ENCODE measurements at places on chromosomes 6 and 20.

GRCh38 chr20:44187772-44188709 lies 1.1 kb upstream of the JPH2 start:
- no peak overlapping the region for H3K4me3 ChIP-seq
- DNase-seq, result no peak
- H3K27ac ChIP-seq, result no peak overlapping the region
- peaks cover 2% of the 10 kb centered on the region for H3K4me1 ChIP-seq

- no peak overlapping the region for H3K4me3 ChIP-seq
- no peaks in the 10 kb centered on the region for H3K4me1 ChIP-seq
- H3K27me3 ChIP-seq, result no peaks in the 10 kb centered on the region
- no peak for DNase-seq
Measured at GRCh38 chr6:37204014-37204751, 34.2 kb downstream of the PIM1 start.

GRCh38 chr6:146594495-146594894 lies 4.3 kb upstream of the ADGB start:
- H3K27me3 ChIP-seq, result no peaks in the 10 kb centered on the region
- no peak overlapping the region for H3K27ac ChIP-seq
- no peaks in the 10 kb centered on the region for H3K4me1 ChIP-seq
- H3K4me3 ChIP-seq, result no peak overlapping the region
- no peak for DNase-seq

- peaks cover 53% of the 10 kb centered on the region for H3K4me1 ChIP-seq
- no peak overlapping the region for H3K4me3 ChIP-seq
- H3K27me3 ChIP-seq, result no peaks in the 10 kb centered on the region
- peak; percentile 38 for DNase-seq
- H3K36me3 ChIP-seq, result no peaks in the 10 kb centered on the region
- H3K27ac ChIP-seq, result no peak overlapping the region
Measured at GRCh38 chr6:129608886-129609537, 101.0 kb downstream of the ARHGAP18 start.

DNA sequence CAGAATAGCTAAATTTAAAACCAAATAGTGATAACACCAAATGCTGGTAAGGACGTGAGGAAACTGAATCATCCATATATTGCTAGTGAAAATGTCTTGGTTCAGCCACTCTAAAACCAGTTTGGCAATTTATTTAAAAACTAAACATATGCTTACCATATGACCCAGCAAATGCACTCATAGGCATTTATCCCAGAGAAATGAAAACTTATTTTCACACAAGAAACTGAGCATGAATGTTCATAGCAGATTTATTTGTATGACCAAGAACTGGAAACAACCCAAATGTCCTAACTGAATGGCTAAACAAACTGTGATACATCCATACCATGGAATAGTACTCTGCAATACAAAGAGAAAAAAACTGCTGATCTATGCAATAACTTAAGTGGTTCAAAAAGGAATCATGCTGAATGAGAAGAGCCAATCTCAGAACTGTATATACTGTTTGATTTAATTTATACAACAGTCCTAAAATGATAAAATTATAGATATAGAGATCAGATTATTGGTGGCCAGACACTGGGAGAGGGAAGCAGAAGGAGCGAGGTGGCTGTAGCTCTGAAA lies 115.6 kb upstream of the ADGRF1 start:
- H3K36me3 ChIP-seq, result no peaks in the 10 kb centered on the region
- H3K4me1 ChIP-seq, result peaks cover 8% of the 10 kb centered on the region
- no peaks in the 10 kb centered on the region for H3K27me3 ChIP-seq
- no peak for DNase-seq
- no peak overlapping the region for H3K4me3 ChIP-seq
- H3K27ac ChIP-seq, result no peak overlapping the region

GRCh38 chr6:24451581-24452388 lies 37.6 kb downstream of the GPLD1 start:
- H3K27ac ChIP-seq, result no peak overlapping the region
- H3K4me3 ChIP-seq, result no peak overlapping the region
- no peaks in the 10 kb centered on the region for H3K27me3 ChIP-seq
- H3K4me1 ChIP-seq, result no peaks in the 10 kb centered on the region

DNA sequence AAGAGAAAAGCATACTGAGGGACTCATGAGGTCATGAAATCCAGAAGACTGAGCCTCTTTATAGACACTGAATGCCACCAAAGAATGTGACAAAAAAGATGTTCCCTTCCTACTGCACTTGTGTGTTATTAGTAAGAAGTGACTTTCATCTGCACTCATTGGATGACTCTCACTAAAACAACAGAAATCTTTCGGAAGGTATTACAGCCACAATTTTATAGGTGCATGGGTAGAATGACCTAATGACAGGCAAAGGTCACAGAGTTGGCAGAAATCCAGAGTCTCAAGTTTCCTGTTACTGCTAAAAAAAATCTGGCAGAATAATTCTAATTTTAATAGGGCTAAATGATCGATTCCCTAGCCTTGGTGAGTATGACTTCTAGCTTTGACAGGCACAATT lies 13.3 kb downstream of the PKHD1 start:
- H3K27me3 ChIP-seq, result no peaks in the 10 kb centered on the region
- H3K4me1 ChIP-seq, result peaks cover 32% of the 10 kb centered on the region
- no peaks in the 10 kb centered on the region for H3K36me3 ChIP-seq
- no peak overlapping the region for H3K4me3 ChIP-seq
- DNase-seq, result no peak
- no peak overlapping the region for H3K27ac ChIP-seq

DNA sequence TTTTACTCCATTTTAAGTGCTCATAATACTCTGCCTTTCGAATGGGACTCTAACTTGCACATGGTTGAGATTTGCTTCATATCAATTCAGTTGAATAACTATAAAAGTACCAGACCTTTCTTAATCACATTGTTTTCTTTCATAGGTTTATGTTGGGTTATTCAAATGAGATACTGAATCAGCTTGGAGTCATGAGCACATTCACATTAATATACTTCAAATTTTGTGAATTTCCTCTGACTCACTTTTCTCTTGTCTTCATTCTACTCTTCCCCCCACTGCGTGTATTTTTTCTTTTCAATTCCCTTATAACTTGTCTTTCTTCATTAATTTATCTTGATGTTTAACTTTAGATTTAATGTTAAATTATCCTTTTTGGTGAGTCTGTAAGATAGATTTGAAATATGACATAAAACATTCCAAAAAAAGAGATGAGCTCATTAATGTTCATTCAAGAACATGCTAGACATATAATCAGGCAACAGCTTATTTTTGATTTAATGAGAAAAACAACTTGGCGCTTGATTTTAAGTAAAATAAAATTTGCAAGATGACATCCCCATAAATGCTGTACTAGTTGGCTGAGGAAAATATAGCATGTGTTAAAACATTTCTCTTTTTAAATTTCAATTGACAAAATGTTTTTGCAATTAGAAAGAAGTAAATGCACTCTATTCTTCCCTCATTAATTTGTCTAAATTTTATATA lies 736.0 kb downstream of the CD109 start:
- no peaks in the 10 kb centered on the region for H3K4me1 ChIP-seq
- H3K4me3 ChIP-seq, result no peak overlapping the region
- no peak overlapping the region for H3K27ac ChIP-seq
- no peaks in the 10 kb centered on the region for H3K27me3 ChIP-seq
- DNase-seq, result no peak

- H3K36me3 ChIP-seq, result no peaks in the 10 kb centered on the region
- H3K4me1 ChIP-seq, result no peaks in the 10 kb centered on the region
- no peak for DNase-seq
- H3K4me3 ChIP-seq, result no peak overlapping the region
- H3K27ac ChIP-seq, result no peak overlapping the region
Measured at GRCh38 chr6:117205876-117206275, 59.5 kb upstream of the VGLL2 start.

- no peak overlapping the region for H3K4me3 ChIP-seq
- no peaks in the 10 kb centered on the region for H3K27me3 ChIP-seq
- no peak overlapping the region for H3K27ac ChIP-seq
- no peaks in the 10 kb centered on the region for H3K4me1 ChIP-seq
Measured at GRCh38 chr20:7503501-7503900, 436.8 kb downstream of the HAO1 start.

GRCh38 chr6:56065408-56065807 lies 182.0 kb downstream of the COL21A1 start:
- H3K4me1 ChIP-seq, result no peaks in the 10 kb centered on the region
- H3K27me3 ChIP-seq, result no peaks in the 10 kb centered on the region
- no peak overlapping the region for H3K4me3 ChIP-seq
- peaks cover 25% of the 10 kb centered on the region for H3K36me3 ChIP-seq
- no peak overlapping the region for H3K27ac ChIP-seq
- no peak for DNase-seq

- H3K4me1 ChIP-seq, result no peaks in the 10 kb centered on the region
- H3K4me3 ChIP-seq, result no peak overlapping the region
- no peaks in the 10 kb centered on the region for H3K36me3 ChIP-seq
Measured at GRCh38 chr20:32574296-32575226, 10.6 kb downstream of the NOL4L start.

DNA sequence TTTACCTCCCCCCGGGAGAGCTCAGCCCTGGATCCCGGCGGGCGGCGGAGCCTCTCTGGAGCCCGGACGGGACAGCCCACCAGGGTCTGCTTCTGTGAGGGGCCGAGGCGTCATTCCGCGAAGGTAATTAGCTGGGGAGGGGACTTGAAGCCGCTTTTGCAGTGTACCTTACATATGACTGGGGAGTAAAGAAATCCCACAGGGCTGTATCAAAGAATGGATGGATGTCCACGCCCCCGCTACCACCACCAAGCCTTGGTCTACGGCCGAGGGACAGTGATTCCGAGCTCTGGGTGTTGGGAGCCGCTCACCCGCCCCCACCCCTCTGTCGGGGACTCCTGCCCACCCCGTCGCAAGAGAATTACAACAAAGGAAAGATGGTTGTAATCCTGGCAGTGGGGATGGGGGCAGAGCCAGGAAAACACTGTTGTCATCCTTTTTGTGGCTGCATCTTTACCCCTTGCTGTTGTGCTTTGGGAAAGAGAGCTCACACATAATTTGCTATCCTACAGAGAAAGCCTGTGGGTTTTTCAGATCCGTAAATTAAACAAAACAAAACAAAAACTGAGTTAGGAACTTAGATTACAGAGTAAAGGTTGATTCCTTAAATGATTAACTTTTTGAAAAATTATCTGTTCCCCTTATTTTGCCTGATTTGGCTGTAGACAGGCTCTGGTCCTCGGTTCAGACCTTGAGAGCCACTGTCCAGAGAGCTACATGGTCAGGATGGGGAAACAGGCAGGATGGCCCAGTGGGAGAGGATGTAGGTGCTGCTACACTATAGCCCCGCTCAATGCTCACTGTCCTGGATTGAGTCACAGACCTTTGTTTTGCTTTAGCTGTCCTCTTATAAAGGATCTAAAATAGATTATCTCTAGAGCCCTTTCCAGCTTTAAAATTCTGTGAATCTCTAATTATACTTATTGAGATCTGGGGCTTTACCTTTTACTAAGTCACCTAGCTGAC lies 997 bp upstream of the FBXO30 start:
- peak overlapping the region; percentile 84 for H3K4me3 ChIP-seq
- no peak for DNase-seq
- H3K27me3 ChIP-seq, result no peaks in the 10 kb centered on the region
- H3K36me3 ChIP-seq, result no peaks in the 10 kb centered on the region
- peak overlapping the region; percentile 87 for H3K27ac ChIP-seq
- peaks cover 19% of the 10 kb centered on the region for H3K4me1 ChIP-seq

GRCh38 chr6:22637782-22638181 lies 68.4 kb downstream of the HDGFL1 start:
- H3K4me3 ChIP-seq, result no peak overlapping the region
- H3K27ac ChIP-seq, result no peak overlapping the region
- DNase-seq, result no peak
- no peaks in the 10 kb centered on the region for H3K36me3 ChIP-seq
- H3K27me3 ChIP-seq, result no peaks in the 10 kb centered on the region
- no peaks in the 10 kb centered on the region for H3K4me1 ChIP-seq

DNA sequence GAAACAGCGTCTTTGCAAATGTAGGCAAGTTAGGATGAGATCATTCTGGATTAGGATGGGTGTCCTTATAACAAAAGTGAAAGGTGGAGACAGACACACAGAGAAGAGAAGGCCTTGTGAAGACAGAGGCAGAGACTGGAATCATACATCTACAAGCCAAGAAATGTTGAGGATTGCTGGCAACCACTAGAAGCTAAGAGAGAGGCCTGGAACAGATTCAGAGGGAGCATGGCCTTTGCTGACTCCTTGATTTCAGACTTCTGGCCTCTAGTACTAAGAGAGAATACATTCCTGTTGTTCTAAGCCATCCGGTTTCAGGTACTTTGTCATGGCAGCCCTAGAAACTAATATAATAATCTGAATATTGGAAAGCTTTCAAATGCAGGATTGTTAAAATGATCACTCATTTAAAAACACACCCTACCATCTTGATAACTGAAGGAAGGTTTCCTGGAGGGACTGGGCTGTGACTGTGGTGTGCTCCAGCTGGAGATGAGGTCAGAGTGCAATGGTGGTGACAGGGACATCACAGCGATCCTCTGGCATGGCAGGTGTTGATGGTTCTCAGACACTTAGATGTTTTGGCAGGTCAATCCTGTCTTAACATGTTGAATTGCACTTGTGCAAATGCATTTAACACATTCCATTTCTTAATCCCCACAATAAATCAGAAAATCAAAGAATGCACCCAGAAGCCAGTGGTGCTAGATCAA lies 25.1 kb downstream of the CD83 start:
- no peaks in the 10 kb centered on the region for H3K36me3 ChIP-seq
- no peak for DNase-seq
- H3K4me1 ChIP-seq, result peaks cover 43% of the 10 kb centered on the region
- no peak overlapping the region for H3K4me3 ChIP-seq

DNA sequence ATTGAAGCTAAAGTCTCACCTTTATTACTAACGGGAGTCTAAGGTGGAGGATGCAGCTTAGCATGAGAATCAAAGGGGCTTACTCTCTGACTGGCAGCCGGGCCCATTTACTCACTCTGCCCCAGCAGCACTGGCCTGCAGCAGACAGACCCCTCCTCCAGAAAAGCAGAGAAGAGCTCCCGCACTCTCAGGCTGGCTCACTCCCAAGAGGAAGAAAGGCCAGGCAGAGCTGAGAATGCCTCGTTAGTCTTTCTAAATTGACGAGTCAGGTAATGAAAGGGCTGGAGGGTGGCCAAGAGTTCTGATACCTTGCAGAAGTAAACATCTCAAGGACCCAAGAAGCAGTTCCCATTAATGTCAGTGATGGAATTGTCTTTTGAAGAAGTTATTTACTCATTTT lies 44.5 kb upstream of the IL20RA start:
- H3K27me3 ChIP-seq, result no peaks in the 10 kb centered on the region
- no peak for DNase-seq
- H3K4me1 ChIP-seq, result no peaks in the 10 kb centered on the region
- H3K4me3 ChIP-seq, result no peak overlapping the region
- H3K36me3 ChIP-seq, result no peaks in the 10 kb centered on the region

- H3K36me3 ChIP-seq, result no peaks in the 10 kb centered on the region
- no peak overlapping the region for H3K27ac ChIP-seq
- DNase-seq, result no peak
- H3K27me3 ChIP-seq, result no peaks in the 10 kb centered on the region
- no peaks in the 10 kb centered on the region for H3K4me1 ChIP-seq
Measured at GRCh38 chr6:25112322-25112773, 166.8 kb upstream of the CARMIL1 start.

- DNase-seq, result no peak
- peaks cover 9% of the 10 kb centered on the region for H3K4me1 ChIP-seq
- H3K27me3 ChIP-seq, result no peaks in the 10 kb centered on the region
- no peak overlapping the region for H3K4me3 ChIP-seq
- H3K27ac ChIP-seq, result no peak overlapping the region
- no peaks in the 10 kb centered on the region for H3K36me3 ChIP-seq
Measured at GRCh38 chr6:40253420-40253819, 319.2 kb upstream of the MOCS1 start.

- peaks cover 20% of the 10 kb centered on the region for H3K4me1 ChIP-seq
- H3K27ac ChIP-seq, result no peak overlapping the region
- no peaks in the 10 kb centered on the region for H3K36me3 ChIP-seq
- DNase-seq, result no peak
Measured at GRCh38 chr6:51019806-51020205, 201.1 kb downstream of the TFAP2B start.
